ENCODE measurements at places on chromosomes 13 and 19.

GRCh38 chr19:9498183-9498902 lies at the start of gene ZNF560:
Gene ZNF560, minus strand, starts transcription at chr19:9498616. Its CDS starts 23,303 bp downstream, at chr19:9475313.
- peak; percentile 15 for DNase-seq

- DNase-seq, result no peak
Observed at GRCh38 chr13:30871588-30872275, 34.3 kb upstream of the MEDAG start.

- no peak for DNase-seq
Observed at GRCh38 chr19:53894707-53895106, 12.7 kb downstream of the PRKCG start.

DNA sequence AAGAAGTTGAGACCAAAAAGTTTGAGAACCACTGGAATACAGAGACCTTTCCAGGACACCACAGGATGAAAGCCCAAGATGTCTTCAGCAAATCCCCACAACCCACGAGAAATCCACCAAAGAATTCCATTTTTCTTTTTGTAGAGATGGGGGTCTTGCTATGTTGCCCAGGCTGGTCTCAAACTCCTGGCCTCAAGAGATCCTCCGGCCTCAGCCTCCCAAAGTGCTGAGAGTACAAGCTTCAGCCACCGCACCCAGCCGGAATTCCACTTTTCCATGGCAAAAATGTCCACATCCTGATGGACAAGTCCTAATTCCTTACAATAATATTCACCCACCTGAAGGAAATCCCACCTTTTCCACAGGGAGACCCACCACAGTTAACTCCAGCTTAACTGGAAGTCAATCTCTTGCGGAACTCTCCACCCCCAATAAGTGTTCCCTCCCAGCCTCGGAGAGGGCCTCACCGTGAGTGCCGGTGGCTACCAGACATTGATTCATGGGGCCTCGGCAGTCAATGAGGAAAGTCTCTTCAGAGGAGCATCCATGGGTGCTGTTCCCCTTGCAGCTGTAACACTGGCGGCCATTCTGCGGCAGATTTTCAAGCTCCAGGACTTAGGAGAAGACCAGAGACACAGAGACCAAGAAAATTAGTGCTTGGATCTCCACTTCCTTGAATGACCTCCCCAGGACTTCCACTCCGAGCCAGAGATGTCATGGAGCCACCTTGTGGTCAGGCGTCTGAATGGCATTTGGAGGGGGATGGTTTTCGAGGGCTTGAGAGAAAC lies 12.3 kb upstream of the CADM4 start:
- DNase-seq, result peak; percentile 45

DNA sequence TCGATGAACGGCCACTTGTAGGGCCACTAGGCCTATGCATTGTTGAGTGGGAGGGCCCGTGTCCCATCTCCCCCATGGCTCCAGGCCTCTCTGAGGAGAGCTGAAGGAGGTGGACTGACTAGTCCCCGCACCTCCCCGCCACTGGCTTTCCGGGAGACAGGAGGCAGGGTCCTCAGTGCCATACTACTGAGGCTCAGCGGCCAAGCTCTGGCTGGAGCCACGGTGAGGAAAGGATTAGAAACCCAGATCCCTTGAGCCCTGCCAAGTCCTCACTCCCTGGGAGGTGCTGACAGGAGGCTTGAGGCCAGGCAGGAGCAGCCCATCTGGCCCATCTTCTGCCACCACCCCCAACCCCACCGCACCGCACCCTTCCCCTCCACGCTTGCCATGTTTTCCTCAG lies 29.0 kb downstream of the CCDC8 start:
- DNase-seq, result no peak

DNA sequence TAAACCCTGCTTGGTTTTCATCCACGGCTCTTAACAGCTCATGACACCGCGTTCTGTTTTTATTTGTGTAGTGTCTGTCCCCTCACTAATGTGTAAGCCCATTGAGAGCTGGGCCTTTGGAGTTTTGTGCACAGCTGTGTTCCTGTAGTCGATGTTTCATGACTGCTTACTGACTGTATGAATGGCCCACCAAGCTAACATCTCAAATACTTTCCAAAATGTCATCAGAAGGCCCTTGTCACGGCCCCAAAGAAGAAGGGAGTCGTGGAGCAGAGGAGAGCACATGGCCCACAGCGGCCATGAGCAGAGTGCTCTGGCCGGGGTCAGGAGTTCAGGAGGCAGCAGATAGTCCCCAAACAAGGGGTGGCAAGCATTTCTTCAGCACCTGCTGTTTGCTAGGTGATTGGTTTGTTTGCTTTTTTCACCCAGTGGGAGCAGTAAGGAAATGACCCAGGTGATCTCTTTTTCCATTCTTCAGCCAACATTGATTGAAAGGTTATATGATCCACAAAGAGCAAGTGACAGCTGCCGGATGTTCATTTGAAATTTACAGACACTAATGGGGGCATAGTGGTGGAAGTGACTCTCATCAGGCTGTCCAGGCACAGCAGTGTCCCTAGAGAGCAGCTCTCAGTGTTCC lies 315.2 kb downstream of the ATP8A2 start:
- no peak for DNase-seq

GRCh38 chr13:48151363-48152161 lies 56.7 kb upstream of the MED4 start:
- DNase-seq, result no peak

- no peak for DNase-seq
Observed at GRCh38 chr13:38494445-38494844, 144.8 kb downstream of the UFM1 start.

- DNase-seq, result no peak
Observed at GRCh38 chr13:30639671-30640070, 22.0 kb downstream of the USPL1 start.

DNA sequence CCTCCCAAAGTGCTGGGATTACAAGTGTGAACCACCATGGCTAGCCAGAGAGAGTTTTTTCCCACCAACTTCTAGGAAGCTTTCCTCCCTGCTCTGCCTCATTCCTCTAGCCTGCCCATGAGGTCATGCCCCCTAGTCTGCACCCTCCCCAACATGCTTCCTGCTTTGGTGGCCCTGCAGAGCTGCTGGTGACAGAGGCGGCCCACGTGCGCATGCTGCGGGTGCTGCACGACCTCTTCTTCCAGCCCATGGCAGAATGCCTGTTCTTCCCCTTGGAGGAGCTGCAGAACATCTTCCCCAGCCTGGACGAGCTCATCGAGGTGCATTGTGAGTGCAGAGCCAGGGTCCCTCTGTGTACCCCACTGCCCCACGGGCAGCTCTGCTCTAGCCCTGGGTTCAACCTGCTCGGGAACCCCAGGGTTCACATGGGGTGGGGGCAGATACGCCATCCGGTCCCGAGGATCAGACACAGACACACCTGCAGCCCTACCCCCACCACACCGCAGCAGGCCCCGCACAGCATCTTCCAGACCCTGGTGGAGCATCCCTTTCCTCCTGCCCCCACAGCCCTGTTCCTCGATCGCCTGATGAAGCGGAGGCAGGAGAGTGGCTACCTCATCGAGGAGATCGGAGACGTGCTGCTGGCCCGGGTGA lies 18.9 kb downstream of the ARHGEF1 start:
- no peak for DNase-seq

DNA sequence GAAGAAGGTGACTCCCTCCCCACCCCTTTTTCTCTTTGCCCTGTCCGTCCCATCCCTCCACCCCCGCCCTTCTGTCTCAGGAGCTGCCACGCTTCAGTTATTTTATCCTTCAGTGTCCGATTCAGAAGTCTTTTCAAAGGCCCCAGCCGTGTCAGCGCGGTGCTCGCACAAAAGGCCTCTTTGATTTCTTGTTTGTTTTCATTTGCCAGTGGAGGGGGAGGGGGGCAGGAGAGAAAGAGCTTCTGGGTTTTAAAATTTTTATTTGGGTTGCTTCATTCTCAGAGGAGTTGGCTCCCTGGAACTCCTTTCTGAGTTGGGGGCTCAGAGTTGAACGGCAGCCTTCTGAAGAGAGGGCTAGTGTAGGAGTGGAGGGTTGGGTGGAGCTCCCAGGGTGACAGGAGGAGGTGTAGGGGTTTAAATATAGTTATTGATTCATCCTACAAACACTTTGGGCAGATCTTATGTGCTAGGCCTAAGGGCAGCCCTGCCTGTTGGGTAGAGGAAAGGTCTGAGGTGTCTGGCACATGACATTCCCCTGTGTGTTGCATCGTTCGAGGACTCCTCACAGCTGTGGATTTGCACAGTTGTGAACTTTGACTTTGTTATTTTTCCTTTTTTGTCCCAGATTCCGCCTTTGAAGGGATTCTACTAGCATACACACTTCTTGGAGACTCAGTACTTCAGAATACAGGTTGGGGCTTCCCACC lies 36.8 kb downstream of the NFIX start:
- no peak for DNase-seq

DNA sequence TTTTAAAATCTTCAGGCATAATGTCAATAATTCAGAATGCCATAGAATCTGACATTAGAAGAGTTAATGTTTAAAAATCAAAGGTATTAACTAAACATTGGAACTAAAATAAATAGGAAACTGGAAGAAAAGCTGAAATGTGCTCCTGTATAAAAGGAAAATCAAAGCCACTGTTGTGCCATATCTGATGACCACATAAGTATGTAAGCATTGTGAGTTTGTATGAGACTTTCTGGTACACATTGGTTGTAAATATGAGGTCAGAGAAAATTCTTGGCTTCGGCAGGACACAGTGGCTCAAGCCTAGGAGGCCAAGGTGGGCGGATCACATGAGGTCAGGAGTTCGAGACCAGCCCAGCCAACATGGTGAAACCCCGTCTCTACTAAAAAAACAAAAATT lies 48.3 kb upstream of the INTS6 start:
- no peak for DNase-seq

DNA sequence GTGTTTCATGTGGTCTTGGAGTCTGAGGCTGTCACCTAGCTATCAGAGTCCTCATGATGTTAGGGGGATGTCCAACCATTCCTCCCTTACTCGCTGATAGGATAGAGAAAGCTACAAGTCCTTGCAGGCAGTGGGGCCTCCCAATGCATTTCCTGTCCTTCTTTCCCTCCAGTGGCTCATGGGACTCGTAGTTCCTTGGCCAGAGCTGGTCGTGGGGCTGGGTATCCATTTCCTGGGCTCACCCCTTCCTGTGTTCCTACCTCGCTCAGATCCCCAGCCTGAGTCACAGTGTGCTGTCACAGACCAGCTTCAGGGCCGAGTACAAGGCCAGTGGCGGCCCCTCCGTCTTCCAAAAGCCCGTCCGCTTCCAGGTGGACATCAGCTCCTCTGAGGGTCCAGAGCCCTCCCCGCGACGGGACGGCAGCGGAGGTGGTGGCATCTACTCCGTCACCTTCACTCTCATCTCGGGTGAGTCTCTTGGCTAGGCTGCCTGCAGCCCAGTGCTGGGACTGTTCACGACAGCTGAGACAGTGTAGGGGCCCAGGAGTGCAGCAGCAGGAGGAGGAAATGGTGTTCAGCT lies 19.1 kb downstream of the TMEM150B start:
- DNase-seq, result no peak

GRCh38 chr13:27954406-27954851 lies 14.7 kb downstream of the CDX2 start:
- DNase-seq, result no peak

- DNase-seq, result no peak
Observed at GRCh38 chr19:42345191-42345812, 19.9 kb downstream of the MEGF8 start.

- DNase-seq, result no peak
Observed at GRCh38 chr19:17687141-17687856, 855 bp downstream of the UNC13A start.

All from stimulated activated CD4-positive, alpha-beta T cell treated with anti-CD3 and anti-CD28 coated beads, Interleukin-1b, Interleukin-23, amount 100 ng/mL, for 48 hours (primary cell).